NCI-H345 (cell line): ENCODE measurements at places on chromosomes 6 and 20.

- peak; percentile 83 for DNase-seq
Measured at GRCh38 chr20:44080646-44081267, 106.2 kb downstream of the JPH2 start.

GRCh38 chr6:107030151-107030550 is 2.2 kb downstream of the MTRES1 start:
- DNase-seq, result no peak

- no peak for DNase-seq
Measured at GRCh38 chr20:32991792-32992641, 12.2 kb downstream of the SUN5 start.

GRCh38 chr6:95099410-95099809 is 477.9 kb upstream of the MANEA start:
- DNase-seq, result no peak

DNA sequence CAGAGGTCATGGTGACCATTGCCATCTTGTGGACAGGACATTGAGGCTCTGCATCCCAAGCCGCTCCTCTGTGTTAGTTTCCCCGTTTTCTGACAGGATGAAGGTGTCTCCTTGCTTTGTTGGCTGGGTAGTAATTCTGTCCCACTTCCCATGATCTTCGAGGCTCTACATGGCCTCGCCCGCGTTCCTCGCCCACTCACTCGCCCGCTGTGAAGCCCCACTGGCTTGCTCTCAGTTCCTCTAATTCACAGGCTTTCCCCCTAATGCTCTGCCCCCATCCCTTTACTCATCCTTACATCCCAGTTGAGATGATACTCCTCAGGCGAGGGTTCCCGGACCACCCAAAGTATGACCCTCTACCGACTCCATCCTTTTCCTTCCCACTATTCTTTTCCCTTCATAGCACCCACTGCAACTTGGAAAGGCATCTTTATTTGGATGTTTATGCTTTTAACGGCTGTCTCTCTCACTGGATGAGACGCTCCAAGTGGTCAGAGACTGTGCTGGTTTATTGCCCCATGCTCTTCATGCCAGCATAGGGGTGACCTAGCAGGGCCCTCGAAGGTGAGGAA is 511 bp upstream of the SLC35B2 start:
- no peak for DNase-seq

GRCh38 chr6:153591159-153591558 is 447.9 kb upstream of the OPRM1 start:
- DNase-seq, result no peak

DNA sequence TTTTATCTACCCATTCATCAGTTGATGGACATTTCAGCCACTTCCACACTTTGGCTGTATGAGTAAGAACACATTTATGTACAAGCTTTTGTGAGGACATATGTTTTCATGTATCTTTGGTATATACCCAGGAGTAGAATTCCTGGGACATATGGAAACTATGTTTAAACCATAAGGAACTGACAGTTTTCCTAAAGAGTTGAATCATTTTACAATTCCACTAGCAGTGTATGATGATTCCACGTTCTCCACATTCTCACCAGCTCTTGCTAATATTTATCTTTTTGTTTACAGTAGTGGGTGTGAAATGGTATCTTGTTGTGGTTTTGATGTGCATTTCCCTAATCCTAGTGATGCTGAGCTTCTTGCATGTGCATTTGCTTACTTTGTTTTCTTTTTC is 338.1 kb downstream of the PLCB1 start:
- DNase-seq, result no peak

- no peak for DNase-seq
Measured at GRCh38 chr6:66985816-66986215, 1278.8 kb upstream of the EYS start.
